ENCODE measurements at places on chromosomes 3 and 15.

- no peak for DNase-seq
Measured at GRCh38 chr3:10635446-10636076, 130.2 kb upstream of the ATP2B2 start.

GRCh38 chr3:133804896-133805295, 719 bp upstream of the SRPRB start:
- DNase-seq: no peak

- DNase-seq: peak; percentile 17
Measured at GRCh38 chr3:139797724-139798343, 120.1 kb upstream of the NMNAT3 start.

DNA sequence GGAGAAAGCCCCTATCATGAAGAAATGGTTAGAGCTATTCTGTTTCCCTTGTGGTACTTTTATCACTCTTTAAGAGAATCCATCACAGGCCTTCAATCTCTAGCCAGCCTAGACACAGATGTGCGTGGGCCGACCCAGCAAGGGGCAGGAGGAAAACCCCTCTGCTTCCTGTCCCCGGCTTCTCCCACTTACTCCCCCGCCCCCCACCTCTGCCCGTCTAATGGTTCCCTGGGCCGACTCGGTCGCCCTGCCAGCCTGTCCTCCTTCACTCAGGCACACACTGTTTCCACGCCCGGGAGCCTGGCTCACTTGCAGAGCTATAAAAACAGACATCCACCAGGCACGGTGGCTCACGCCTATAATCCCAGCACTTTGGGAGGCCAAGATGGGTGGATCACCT, 58.3 kb upstream of the TFRC start:
- no peak for DNase-seq

GRCh38 chr3:11996480-11996879, 7.7 kb upstream of the SYN2 start:
- DNase-seq: no peak

DNA sequence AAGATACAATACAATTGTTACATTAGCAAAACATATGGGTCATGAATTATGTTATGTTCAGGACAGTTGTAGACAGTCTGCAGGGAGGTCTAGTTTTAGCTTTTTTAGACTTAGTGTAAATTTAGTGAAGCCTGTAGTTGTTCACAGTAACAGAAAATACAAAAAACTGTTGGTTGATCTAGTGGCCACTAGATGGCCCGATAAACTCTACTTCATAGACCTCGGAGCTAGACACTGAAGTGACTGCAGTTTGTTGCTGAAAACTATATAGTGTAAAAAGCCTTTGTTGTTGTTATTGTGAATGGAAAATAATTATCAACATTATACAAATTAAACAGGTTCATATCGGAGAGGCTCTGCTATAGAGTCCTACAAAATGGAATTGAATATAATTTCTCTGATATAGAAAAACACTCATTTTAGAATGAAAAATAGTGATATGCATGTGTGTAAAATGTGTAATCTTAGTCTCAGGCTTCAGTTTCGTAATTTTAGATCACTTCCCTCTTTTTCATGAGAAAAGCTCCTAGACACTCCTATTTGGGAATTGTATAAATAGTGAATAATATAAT, 18.3 kb downstream of the MAGEL2 start:
- DNase-seq: no peak

DNA sequence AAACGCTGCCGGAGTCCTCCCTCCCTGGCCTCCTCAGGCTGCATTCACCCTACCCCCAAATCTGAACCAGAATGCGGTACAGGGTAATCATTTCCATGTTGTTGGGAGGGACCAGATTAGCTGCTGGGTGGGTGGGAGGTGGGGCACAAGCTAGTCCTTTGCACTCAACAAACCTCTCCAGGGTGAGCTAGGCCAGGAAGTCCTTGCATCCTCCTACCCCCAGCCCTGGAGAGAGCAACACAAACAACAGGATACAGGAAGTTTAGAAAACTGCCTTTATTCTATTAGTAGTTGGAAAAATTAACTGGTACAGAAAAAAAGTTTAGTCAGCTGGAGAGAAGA, 702 bp upstream of the GPX1 start:
- DNase-seq: no peak

DNA sequence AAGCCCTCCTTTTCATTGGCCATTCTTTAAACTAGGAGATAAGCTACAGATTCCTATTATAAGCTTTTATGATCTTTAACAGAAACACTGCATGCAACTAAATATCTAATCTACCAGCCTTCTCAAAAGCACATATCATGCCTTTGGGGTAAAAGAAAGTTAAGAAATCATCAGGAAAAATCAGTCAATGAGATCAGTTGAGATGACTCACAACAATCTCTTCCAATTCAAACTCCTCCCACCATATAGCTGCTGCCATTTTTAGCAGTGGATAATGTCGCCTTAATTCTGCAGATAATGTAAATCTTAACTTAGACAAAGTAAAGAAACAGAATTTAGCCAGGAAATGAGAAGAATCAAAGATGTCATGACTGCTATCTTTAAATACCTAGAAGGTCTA, 135.2 kb upstream of the BCL6 start:
- DNase-seq: no peak

DNA sequence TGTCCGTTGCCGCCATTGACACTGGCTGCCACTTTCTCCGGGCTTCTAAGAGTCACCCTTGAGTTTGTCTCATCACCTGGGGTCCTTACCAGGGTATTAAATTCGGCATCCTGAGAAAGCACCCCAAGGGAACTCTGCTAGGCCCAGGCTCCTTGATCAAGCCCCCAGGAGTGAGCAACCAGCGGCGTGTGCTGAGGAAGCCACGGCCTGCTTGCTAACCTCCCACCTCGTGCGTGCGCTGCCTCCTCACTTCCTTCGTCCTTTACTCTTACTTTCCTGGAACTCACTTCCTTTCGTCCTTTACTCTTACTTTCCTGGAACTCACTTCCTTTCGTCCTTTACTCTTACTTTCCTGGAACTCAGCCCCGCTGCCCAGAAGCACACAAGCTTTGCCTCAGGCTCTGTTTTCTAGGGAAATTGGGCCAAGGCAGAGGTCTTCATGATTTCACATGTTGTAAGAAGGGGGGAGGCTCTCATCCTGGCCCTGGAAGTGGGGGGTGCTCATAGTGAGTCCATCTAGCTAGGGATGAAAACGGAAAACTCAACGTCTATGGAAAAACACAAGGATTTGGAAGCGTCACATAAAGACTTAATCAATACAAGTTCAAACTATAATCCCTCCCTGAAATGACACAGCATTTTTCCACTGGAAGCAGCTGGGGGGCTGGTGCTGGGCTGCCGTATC, 36.7 kb upstream of the BDH1 start:
- DNase-seq: no peak

DNA sequence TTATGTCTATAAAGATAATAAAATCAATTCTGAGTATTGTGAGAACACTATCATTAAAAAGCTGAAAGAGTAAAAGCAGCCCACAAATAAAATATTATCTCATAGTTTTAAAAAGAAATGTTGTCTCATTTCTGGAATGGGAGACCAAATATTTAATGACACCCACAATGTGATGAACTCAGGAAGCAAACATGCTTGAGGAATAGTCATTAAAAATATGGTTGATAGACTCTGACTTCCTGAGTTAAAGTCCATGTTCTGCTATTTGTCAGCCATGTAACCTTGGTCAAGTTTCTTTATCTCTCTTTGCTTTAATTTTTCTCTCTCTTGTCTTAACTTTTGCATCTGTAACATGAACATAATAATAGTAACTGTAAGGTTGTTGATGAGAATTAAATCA, 35.5 kb upstream of the CHMP2B start:
- DNase-seq: no peak

DNA sequence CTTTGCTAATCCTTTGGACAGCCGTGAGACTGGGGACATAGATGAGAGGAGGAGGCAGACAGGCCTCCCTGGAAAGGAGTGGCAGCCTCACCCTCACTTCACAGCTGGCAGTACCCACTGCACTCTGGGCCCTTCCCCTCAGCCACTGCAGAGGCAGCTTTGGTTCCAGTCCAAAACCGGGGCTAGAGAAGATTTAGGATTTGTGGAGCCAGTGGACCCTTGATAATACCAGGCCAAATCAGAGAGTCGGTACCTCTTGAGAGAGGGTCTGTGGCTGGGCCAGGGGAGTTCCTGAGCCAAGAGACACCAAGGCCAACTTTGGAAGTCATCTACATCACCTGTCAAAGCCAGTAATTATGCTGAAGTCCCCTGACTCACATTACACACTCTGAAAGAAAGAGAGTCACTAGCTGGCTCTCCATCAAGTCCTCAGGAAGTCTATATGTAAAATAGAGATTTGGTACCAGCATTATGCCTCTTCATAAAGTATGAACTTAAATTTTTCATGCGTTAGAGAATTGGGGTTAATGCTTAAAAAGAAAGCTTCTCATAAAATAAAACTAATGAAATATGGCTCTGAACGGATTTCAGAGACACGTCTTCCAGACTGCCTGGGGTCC, 244.1 kb upstream of the SEMA6D start:
- DNase-seq: no peak

GRCh38 chr15:61018083-61018482, 211.0 kb downstream of the RORA start:
- DNase-seq: no peak

- no peak for DNase-seq
Measured at GRCh38 chr3:23303601-23304217, 100.6 kb downstream of the UBE2E2 start.

- DNase-seq: no peak
Measured at GRCh38 chr3:134625885-134626741, 24.7 kb downstream of the KY start.

DNA sequence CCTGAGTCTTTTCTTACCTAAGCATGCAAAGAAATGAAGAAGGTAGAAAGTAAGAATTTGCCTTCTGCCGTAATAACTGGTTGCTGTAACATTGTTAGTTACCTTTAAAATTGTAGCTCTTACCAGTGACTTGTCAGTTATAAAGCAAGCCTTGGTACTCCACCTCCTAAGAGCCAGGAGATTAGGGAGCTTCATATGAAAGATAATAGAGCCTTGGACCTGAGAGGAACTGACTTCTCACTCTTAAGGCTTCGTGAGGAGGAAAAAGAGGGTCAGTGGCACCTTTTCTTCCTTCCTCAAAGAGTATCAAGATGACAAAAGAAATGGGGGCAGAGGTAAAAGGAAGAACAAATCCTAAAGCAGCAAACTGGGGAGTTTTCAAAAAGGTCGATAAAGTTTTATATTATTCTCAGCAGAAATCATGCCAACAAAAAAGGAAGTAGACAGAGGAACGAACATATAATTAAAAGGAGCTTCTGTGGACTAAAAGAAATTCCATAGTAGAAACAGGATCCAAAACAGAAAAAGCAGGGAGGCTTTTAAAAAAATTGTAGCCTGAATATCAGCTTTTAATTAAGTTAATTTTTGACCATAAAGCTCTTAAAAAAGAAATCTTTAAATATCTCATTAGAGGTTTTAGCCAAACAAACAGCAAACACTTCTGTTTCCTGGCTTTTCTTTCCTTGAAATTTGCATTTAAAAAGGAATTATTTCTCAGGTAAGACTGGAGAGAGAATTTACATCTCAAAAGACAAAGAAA, 847.1 kb upstream of the ALCAM start:
- DNase-seq: no peak
